Hippocampal formation (tissue), 2 donors: ENCODE measurements at places on chromosomes 6 and 20.

DNA sequence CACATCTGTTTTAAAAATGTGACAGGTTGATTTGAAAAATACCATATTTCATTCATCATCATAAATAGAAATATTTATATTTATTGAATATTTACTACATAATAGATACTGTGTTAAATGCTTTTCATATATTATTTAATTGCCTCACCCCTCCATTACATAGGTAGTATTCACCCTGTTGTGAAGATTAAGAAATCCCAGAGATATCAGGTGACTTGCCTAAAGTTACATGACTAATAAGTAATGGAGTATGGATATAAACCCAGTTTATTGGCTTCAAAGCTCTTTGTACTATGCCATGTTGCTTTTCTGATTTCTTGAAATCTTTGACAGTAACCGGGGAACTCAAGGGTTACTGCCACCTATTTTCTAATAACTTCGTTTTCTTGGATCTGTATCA, 10.1 kb upstream of the TSPYL1 start:
- DNase-seq: no peak

DNA sequence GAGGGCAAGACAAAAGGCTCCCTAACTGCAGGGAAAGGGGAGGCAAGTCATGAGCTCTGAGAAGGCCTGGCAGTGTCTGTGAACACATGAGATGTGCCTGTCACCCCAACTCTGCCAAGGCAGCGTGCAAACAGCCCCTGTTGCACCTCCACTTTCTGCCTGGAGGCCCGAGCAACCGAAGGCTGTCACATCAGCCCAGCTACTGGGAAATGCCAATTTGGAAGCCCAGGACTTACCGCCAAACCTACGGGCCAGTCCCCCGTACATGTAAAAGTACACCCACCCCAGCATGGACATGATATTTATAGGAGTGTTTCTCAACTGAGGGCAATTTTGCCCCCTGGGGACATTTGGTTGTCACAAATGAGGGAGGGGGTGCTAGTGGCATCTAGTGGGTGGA, 27.3 kb upstream of the RPP40 start:
- no peak for DNase-seq

GRCh38 chr6:84801250-84801649, 36.9 kb upstream of the TBX18 start:
- DNase-seq: no peak

DNA sequence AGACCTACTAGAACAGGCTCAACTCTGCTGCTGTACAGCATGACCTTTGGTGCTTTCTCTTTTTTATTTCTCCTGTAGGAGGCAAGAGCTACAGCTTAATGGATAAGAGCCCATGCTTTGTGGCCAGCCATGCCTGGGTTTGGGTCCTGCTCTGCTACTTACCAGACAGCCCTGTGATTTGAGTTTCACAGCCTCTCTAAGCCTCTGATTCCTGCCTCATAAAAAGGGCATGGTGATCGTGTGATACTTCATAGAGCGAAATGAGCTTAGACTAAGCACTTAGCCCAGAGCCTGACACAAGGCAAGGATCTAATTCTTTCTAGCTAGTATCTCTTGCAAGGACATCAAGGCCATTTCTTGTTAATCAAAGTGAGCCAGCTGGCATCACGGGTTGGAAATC, 19.3 kb upstream of the PDE7B start:
- no peak for DNase-seq

GRCh38 chr20:40986774-40987173, 41.8 kb upstream of the TOP1 start:
- DNase-seq: no peak

GRCh38 chr6:3032986-3033385, 33.3 kb downstream of the NQO2 start:
- no peak for DNase-seq

- DNase-seq: no peak
These were observed 281.7 kb upstream of the GJE1 start for GRCh38 chr6:141851063-141851462.

GRCh38 chr6:7058250-7058923, 49.4 kb upstream of the RREB1 start:
- no peak for DNase-seq

DNA sequence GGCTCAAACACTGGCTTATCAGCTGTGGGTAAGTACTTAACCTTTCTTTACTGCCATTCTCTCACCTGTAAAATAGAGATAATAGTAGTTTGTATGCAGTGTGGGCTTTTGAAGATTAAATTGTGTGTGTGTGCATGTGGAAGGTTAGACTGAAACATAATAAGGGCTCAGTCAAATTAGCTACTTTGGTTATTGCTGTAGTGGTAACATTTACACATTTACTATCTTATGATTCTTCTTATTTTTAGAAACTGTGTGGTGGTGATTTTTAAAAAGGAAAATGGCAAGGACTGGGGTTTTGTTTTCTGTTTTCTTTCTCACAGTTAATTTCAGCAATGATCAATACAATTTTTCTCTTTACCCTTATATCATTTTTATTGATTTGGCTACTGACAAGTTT, 206.9 kb downstream of the NKAIN2 start:
- no peak for DNase-seq

- DNase-seq: no peak
These were observed 8.0 kb upstream of the BANF2 start for GRCh38 chr20:17691758-17692157.

GRCh38 chr6:90586546-90586835, 381 bp downstream of the MAP3K7 start:
- DNase-seq: no peak

GRCh38 chr20:57777911-57778310, 68.1 kb upstream of the PMEPA1 start:
- no peak for DNase-seq

- no peak for DNase-seq
These were observed 15.0 kb upstream of the JARID2 start for GRCh38 chr6:15230827-15231226.

DNA sequence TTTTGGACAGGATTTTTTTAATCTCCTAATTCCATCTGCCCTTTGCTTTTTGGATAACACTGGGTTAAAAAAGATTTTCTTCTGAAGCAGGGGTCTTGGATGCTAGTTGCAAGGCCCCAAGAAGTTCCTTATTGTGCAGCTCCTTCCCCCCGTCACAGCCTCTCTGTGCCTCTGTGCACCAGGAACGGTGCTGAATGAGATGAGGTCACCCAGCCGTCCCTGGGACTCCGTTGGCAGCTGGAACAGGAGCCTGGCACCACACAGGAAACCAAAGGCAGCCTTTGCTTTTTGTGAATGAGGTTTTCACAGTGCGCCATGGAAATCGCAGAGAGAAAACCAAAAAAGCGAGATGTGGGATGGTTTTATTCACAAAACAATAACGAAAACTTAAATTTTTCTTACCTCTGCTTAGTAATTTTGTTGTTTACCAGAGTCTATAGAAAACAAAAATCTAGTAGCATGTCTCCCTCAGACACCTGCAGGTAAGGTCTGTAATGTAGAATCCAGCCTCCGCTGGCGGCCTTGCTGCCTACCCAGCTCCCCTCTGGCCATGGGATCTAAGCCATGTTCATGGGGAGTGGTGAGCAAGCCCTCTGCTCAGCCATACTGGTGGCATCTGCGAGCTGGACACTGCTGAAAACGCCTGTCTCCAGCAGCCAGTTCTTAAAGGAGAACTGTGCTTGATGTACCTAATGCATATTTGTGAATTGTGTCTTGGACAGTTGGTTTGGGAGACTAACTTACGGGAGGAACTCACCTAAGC, 40.4 kb upstream of the SYNJ2 start:
- peak; percentile 83 for DNase-seq

- DNase-seq: no peak
These were observed 87.2 kb downstream of the CD40 start for GRCh38 chr20:46205349-46205748.
